PC-9 (cell line): ENCODE measurements at places on chromosomes 3 and 15. TPM values are rescaled to one million over a fixed set of nuclear protein-coding genes. Genes with fewer than 3 reads are reported as not detected.

DNA sequence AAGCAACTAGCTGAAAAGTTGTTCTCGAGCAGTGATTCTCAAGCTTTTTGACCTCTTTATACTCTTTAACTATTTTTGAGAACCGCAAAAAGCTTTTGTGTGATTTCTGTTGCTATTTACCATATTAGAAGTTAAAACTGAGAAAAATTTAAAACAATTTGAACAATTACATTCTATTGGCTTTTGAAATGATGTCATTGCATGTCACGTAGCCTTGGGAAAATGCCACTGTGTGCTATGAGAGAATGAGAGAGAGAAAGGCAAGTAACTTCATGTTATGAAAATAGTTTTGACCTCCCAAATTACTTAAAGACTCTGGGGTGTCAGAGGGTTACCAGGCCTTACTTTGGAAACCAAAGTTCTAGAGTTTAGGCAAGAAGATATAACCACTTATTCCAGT, 8.0 kb downstream of the USP13 start:
- DNase-seq, result no peak
- no peaks in the 10 kb centered on the region for H3K36me3 ChIP-seq
- no peaks in the 10 kb centered on the region for H3K27me3 ChIP-seq
- no peak overlapping the region for H3K27ac ChIP-seq

DNA sequence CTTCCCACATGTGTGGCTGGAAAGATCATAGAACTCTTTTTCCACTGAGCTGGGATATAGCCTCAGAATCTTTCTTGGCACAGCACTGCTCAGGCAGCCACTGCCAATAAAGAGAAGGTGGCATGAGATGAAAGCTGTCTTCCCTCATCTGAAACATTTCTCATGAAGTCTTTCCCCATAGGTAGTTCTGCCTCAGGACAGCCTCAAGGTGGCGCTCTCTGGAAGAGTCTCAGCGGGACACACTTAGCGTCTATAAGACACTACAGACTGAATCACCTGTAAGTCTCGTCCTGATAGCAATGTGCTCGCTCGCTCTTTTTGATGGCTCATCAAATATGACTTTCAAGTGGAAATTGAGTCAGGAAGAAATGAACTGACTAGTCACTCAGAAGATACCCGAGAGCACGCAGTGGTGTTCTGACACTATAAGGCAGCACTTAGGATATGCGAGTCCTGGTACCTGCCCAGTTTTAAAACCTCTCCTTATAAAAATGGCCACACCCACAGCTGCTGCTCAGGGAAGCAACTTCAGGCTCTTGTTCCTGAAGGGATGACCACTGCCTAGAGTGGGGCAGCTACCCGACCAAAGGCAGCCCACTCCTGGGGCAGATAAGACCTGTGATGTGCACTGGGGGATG, 269.5 kb downstream of the SUCLG2 start:
- H3K27me3 ChIP-seq, result no peaks in the 10 kb centered on the region
- no peaks in the 10 kb centered on the region for H3K36me3 ChIP-seq
- DNase-seq, result no peak
- no peak overlapping the region for H3K27ac ChIP-seq

DNA sequence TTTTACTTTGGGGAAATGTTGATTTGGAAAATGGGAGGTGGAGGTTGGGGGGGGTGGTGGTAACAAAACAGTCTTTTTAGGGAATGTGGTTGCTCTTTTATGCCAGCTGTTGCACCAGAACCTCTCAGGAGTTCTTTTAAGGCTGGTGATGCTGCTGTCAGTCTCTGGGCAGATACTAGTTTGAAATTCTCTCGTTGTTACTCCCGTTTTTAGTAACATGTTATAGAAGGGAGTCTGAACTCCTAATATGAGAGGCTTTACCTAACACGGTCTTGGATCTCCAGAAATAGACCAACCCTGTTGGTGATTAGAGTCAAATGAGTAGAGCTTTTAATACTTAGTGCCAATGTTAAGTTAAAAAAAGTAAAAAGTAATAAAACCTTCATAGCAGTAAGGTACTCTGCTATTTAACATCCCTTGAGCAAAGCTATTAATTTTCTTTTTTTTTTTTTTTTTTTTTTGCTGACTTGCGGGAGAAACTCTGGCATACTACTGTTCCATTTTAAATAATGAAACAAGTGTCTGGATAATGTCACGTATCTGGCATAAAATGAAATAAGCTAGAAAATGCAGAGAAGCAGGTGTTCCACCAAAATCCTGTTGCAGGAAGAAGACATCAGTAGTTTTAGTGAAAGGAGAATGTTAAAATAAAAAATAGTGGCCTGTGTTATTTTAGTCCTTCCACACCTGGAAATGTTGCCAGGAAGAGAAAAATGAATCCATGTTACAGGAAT, 156.7 kb downstream of the CACNA1D start:
- DNase-seq, result no peak
- H3K4me1 ChIP-seq, result no peaks in the 10 kb centered on the region
- no peaks in the 10 kb centered on the region for H3K36me3 ChIP-seq
- no peak overlapping the region for H3K27ac ChIP-seq

- H3K4me3 ChIP-seq, result no peak overlapping the region
- DNase-seq, result no peak
- no peak overlapping the region for H3K27ac ChIP-seq
- H3K27me3 ChIP-seq, result no peaks in the 10 kb centered on the region
- no peaks in the 10 kb centered on the region for H3K4me1 ChIP-seq
- H3K36me3 ChIP-seq, result no peaks in the 10 kb centered on the region
These were observed 1.1 kb downstream of the ACKR4 start for GRCh38 chr3:132598181-132598580.

- H3K36me3 ChIP-seq, result peaks cover 7% of the 10 kb centered on the region; the same call in 1 of the 2 replicates
- peak; percentile 80 for DNase-seq
- H3K4me1 ChIP-seq, result peaks cover 39% of the 10 kb centered on the region
- H3K4me3 ChIP-seq, result peak overlapping the region; percentile 91
- H3K27ac ChIP-seq, result peak overlapping the region; percentile 69
These were observed 516.1 kb downstream of the MECOM start for GRCh38 chr3:169147238-169148008.

ZMYND10 gene
- 4.4 and 8.7 TPM in 2 replicates for total RNA-seq
